GM12864 (cell line): ENCODE measurements at places on chromosomes 1 and 21.
A peak's percentile ranks its signal among the peaks of the same experiment; 100 is the strongest.

GRCh38 chr21:37370152-37371040, 3.8 kb downstream of the DYRK1A start:
- no peak for DNase-seq

DNA sequence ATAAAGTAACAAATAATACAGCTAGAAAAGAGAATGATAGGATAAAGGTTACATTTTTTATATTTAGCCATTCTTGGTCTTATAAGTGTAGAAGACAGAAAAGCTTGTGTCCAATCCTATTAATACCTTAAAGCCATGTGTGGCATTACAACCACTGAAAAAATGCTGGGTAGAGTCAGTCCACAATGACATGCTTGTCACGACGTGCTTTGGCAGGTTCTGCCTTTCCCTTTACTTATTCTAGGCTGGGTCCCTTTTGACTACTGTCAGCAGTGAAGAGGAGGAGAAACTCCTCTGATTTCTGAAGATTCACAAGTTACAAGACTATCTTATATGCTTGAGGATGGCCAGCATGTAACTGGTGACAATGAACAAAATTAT, 14.6 kb upstream of the AIM2 start:
- no peak for DNase-seq

DNA sequence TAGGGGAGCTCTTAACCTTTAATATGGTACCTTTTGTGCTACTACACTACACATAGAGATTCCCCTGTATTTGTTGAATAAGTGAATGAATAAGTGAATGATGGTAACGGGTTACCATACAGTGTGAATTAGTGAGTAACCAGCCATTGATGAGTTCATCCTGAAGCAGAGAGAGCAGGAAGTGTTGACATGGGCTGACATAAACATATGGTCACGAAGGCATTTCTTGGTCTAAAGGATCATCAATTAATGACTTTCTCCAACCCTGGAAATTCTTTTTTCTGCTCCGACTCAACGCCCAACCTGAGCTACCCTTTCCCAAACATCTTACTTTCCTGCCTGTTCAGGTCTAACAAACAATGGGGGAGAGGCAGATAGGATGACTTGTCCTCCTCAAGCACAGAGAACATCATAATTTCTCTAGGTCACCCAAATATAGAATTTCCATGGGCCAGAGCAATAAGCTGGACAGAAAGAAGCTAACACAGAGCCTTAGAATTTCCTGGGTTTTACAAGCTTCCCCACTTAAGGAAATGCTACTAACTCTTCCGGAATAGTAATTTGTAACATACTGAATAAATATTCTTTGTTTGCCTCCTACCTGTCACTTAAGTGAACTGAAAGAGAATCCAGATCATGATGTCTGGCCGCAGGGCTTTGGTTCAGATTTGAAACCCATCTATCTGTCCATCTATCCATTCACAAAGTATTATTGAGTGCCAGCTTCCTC, 114.7 kb upstream of the NGF start:
- no peak for DNase-seq

- no peak for DNase-seq
Observed at GRCh38 chr1:23999156-23999671, 19.1 kb upstream of the SRSF10 start.

- DNase-seq, result no peak
Observed at GRCh38 chr1:60031146-60031545, 42.4 kb downstream of the C1orf87 start.

DNA sequence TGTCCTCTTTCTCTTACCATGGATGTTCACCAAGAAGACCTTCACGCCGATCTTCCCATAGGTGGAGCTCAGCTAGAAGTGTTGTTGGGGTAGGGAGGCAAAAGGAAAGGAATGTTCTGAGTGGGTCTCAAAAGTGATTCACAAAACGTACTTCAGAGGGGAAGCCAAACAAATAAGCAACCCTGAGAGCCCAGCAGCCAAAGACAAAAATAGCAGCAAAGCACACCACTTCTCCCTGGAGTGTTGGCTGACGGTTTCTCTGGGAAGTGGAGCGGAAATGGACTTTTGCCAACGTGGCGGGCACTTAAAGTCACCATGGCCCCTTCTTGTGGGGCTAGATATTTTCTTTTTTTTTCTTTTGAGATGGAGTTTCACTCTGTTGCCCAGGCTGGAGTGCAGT, 23.1 kb downstream of the SLC26A9 start:
- DNase-seq, result no peak

GRCh38 chr1:161390559-161390858, 22.8 kb upstream of the CFAP126 start:
- no peak for DNase-seq

DNA sequence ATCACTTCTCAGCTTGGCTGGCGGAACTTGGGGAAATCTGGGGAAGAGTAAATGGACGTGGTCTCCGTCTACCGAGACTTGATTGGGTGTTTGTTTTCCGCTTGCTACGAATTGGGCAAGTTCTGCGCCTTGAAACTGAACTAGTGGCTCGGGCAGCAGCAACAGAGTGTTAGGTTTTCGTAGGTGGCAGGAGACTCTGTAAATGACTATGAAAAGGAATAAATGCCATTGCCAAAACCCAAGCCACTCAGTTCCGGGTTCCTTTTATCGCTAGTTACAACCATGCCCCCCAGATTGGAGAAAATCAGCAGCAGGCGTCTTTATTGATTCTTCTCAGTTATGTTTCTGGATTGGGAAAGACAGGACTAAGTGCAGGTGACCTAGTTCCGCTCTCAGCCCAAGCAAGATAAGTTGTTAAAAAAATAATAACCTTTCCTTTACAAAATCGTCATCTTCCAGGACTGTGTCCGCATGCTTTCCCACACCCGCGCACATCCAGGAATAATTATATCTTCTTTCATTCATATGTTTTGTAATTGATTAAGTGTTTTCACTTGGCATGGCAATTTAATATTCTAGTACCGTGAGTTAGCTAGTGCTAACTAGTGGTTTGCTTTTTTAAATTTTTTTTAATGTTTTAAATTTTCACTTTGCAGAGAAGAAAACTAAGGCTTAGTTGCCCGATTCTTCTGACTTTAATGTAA, 3.4 kb downstream of the LHX9 start:
- DNase-seq, result no peak

GRCh38 chr21:36563341-36563926, 83.5 kb upstream of the CLDN14 start:
- DNase-seq, result no peak

- no peak for DNase-seq
Observed at GRCh38 chr1:36656271-36656670, 173.6 kb upstream of the CSF3R start.

GRCh38 chr1:151819976-151820623, 11.5 kb downstream of the RORC start:
- DNase-seq, result no peak

DNA sequence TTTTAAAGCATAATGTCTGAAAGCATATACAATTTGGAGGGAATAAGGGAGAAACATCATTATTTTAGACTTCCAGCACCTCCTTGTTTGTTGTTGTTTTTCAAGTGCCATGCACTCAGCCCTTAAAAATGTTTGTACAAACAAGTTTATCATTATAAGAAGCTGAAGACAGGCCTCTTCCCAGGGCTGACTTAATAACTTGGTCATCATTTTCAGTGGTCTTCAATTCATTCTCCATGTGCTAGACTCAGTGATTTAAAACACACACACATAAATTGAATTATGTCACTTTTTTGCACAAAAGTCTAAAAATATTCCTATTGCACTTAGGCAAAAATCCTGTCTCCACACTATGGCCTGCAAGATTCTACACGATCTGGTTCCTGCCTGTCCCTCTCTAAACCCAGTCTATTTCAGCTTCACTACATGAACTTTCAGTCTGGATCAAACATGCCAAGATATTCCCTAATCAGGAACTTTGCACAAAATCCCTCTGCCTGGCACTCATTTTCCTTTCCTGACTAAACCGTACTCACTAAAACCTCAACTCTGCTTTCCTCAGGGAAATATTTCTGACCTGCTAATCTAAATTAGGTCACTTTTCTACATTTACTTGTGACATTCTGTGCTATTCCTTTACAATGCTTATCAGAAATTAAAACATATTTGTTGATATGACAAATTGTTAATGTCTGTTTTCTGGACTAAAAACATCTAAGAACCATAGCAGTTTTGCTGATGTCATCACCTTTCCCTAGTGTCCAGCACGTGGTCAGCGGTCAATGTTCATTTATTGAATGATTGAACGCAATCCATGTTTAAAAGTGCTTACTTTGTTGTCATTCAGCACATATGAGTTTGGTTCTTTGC, 14.8 kb upstream of the GBP5 start:
- no peak for DNase-seq

DNA sequence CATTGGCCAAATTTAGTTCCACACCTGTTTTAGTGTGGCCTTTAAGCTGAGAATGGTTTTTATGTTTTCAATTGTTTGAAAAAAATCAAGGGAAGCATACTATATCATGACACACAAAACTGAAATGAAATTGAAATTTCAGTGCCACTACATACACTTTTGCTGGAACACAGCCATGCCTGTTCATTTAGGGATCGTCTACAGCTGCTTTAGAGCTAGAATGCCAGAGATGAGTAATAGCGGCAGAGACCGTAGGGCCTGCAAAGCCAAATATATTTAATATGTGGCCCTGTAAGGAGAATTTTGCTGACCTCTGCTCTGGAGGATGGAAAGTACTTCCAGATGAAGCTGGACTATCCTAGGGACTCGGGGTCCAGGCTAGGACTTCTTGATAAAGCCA, 62.5 kb upstream of the LYST start:
- DNase-seq, result no peak

- no peak for DNase-seq
Observed at GRCh38 chr1:200288226-200288625, 121.6 kb downstream of the ZNF281 start.

DNA sequence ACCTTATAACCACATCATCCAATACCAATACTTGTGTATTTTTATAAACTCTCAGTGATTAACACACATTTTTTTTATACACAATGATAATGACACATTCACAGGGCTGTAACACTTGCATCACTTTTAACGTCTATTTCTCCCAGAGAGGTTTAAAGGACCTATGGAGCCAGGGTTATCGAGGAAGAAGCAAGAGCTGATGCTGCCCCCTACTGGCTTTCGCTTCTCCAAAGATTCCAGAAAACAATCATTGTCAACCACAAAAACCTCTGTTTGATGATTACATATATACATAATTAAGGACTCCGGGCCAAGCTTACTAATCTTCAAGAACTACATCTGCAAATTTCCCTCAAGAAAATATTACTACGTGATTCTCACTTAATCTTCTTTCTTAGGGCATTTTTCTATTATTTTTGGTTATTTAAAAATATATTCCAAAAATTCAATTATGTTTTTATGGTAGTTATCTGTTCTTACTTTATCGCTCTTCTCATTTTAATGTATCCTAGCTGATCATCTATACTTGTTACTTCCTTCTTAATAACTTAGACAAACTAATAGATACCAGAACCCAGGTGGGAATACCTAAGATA, 214.5 kb downstream of the VAV3 start:
- DNase-seq, result peak; percentile 18

DNA sequence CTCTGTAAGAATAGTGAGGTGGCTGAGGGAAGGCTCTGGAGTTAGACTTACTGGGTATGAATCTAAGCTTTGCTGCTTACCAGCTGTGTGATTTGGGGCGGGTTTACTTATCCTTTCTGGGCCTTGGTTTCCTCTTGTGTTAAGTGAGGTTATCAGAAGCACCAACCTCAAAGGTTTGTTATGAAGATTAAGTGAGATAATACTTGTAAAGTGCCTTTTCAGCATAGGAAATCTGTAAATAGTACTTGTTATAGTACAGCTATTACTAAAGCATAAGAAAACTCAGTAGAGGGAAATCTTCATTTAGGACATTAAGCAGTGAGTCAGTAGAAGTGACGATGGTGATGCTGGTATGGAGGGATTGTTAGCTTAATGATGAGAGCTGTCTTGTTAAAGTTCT, 12.1 kb downstream of the HHAT start:
- no peak for DNase-seq

- no peak for DNase-seq
Observed at GRCh38 chr21:30726726-30727125, 8.1 kb upstream of the KRTAP21-3 start.

DNA sequence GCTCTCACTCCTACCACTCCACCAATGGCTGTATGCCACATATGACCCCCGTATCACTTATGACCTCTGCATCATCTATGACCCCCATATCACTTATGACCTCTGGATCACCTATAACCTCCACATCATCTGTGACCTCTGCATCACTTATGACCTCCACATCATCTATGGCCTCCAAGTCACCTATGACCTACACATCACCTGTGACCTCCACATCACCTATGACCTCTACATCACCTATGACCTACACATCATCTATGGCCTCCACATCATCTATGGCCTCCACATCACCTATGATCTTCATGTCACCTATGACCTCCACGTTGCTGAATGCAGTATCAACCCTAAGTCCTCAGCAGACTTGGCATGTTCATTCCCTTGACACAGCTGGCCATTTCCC, 271.2 kb downstream of the MATN1 start:
- no peak for DNase-seq

- no peak for DNase-seq
Observed at GRCh38 chr21:45150638-45151131, 76.3 kb downstream of the ADARB1 start.

DNA sequence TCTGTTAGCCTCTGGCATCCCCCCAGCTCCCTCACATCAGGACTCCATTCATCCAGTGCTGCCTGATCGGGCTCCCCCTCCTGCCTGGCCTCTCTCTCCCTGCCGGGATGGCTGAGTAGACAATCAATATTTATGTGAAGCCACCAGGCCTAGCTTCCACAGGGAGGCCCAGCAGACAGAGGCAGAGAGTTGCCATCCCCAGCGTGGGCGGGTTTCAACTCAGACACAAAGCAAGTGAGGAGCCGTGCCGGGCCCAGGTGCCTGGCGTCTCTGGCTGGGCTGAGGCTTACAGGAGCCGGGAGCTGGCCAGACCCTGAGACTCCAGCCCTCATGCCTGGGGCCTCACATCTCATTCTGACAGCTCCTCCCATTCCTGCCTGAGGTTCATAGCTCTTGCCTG, 34.5 kb upstream of the ATP2B4 start:
- DNase-seq, result no peak

DNA sequence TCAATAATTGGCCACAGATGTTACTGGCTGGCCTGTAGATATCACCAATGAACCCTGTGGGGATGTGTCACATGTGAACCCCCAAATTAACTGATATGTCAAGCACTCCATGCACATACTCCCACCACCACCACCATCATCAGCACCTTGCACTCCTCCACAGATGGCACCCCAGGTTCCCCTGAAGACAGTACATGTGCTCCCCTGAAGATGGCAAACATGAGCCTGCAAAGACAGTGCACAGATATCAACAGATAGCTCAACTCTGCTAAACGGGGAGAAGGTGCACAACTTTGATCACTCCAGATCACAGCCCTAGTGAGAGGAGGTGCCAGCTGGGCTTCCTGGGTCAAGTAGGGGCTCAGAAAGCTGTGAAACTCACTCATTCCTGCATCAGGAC, 74.4 kb downstream of the CLCA4 start:
- no peak for DNase-seq

- no peak for DNase-seq
Observed at GRCh38 chr1:149917571-149918144, at the start of gene SV2A. TSS of gene SV2A (minus strand) at chr1:149917844. CDS start at chr1:149913840, 4,004 bp downstream.
